ENCODE measurements at places on chromosomes 7 and 10. TPM values are rescaled to one million over a fixed set of nuclear protein-coding genes. Genes with fewer than 3 reads are reported as not detected.

Gene EGFR
- total RNA-seq, result not detected

Gene ZNF479
- not detected for total RNA-seq

Gene LRRC18
- not detected for total RNA-seq

Gene CDHR1
- total RNA-seq, result not detected

Gene PKD1L1
- total RNA-seq, result 0.09 TPM

Gene HEPACAM2
- not detected for total RNA-seq

Gene COL28A1
- total RNA-seq, result not detected

Gene ATXN7L1
- total RNA-seq, result 23.1 TPM

Gene FZD1
- total RNA-seq, result 0.66 TPM

Gene PSMA2
- total RNA-seq, result 149 TPM

Gene GNGT1
- not detected for total RNA-seq

Gene CFTR
- total RNA-seq, result 0.02 TPM

Gene TAS2R39
- not detected for total RNA-seq

Gene SH2D4B
- total RNA-seq, result 0.14 TPM

Gene PAX4
- total RNA-seq, result not detected

Gene FOXP2
- not detected for total RNA-seq

Gene SPDYE6
- total RNA-seq, result not detected

Gene CRPPA
- total RNA-seq, result 1.2 TPM

Gene HHEX
- total RNA-seq, result 0.11 TPM

Gene SPACDR
- 3.3 TPM for total RNA-seq

Gene SLF2
- total RNA-seq, result 41.3 TPM

Gene ANK3
- total RNA-seq, result 14.7 TPM

Gene LMOD2
- not detected for total RNA-seq
